ENCODE measurements at places on chromosomes 5 and 9. TPM values are rescaled to one million over a fixed set of nuclear protein-coding genes. Genes with fewer than 3 reads are reported as not detected.
A peak's percentile ranks its signal among the peaks of the same experiment; 100 is the strongest.

GRCh38 chr5:143331956-143332355 lies 71.5 kb downstream of the NR3C1 start:
- DNase-seq, result no peak

DNA sequence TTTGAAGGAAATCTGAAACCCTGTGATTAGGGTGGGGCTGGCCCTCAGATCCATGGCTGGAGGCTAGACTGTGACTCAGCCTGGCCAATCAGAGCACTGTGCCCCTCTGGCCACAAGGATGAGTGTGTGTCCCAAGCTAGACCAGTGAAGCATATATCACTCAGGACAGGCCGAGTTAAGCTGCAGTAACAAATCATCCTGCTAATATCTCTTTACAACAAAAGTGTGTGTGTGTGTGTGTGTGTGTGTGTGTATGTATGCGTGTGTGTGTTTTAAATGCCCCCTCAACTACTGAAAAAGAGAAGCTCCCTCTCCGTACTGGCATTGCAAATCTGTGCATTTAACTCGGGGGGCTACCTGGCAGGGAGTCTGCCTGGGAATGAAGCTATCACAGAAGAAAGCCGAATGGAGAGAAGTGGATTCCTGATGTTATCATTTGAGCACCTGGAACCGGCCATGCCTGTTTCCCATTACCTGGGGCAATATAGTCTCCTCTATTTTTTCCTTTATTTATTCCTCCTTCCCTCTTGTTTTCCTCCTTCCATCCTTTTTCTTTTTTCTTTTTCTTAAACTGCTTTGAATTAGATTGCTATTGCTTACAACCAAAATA lies 25.6 kb downstream of the STC2 start:
- peak; percentile 93 for DNase-seq

GRCh38 chr5:156678484-156678883 lies 171.6 kb upstream of the PPP1R2B start:
- DNase-seq, result no peak

GRCh38 chr5:165617491-165617890 lies 2112.1 kb downstream of the MAT2B start:
- DNase-seq, result no peak

Gene WHRN
- total RNA-seq, result 2.1 TPM
